ENCODE measurements at places on chromosomes 16 and 17. TPM values are rescaled to one million over a fixed set of nuclear protein-coding genes. Genes with fewer than 3 reads are reported as not detected.
A peak's percentile ranks its signal among the peaks of the same experiment; 100 is the strongest.

Gene GPR179
- 0.56 TPM for total RNA-seq

Gene KRTAP4-5
- not detected for total RNA-seq

Gene E2F4
- 33.4 TPM for total RNA-seq

Gene TOX3
- not detected for total RNA-seq

Gene CCL4
- not detected for total RNA-seq

Gene CCDC154
- 2.0 TPM for total RNA-seq

Gene PYY
- not detected for total RNA-seq

Gene RNF135
- 14.7 TPM for total RNA-seq

Gene YBX2
- 0.57 TPM for total RNA-seq

Gene SOST
- not detected for total RNA-seq

DNA sequence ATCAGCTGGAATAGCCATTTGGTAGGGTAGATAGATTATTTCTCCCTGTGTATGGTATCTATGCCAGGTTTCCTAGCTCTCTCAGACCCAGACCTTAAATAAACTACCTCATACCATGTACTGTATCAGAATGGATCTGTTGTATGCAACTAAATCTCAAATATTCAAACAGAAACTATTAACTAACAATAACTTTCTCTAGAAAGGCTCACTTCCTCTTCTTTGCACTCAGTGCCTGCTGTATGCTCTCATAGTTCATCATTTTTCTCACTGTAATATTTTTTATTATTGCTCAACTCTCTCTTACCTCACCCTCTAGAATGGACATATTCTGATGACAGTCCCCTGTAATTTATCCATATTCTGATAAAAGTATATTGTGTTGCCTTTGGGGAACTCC, 182.4 kb downstream of the TOX3 start:
- no peak for DNase-seq

DNA sequence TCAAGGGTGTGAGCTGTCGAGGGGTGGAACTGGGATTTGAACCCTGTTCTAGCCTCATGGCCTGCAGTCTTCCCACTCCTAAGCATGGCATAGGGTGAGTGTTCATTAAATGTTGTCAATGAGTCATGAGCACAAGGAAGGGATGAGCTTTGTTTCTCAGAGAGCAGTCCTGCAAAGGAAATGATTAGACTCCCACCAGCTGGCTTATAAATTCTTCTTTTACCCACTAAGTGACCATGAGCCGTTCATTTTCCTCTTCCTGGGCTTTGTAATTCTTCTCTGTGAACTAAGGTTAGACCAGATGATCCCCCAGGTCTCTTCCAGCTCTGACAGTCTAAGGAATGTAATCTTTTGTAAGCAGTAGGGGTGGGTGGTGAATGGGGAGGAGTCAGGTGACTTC, 47.9 kb upstream of the HNF1B start:
- DNase-seq, result no peak

- no peak for DNase-seq
These were observed 9.8 kb downstream of the SLC38A10 start for GRCh38 chr17:81285179-81285878.

DNA sequence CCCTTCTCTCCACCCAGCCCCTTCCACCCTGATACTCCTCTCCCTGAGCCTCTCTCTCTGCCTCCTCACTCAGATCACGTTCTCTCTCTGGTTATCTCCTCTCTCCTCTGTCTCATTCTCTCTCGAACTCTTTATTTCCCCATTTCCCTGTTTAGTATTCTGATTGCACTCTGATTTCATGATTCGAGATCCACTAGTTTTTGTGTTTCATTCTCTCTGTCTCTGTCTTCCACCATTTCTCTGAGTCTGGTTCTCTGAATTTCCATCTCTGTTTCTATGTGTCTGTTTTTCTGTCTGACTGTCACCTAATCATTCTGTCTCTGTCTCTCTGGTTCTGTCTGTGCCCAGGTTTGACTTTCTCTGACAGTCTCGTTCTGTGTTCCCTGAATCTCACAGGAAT, 2.0 kb downstream of the SEZ6L2 start:
- no peak for DNase-seq

GRCh38 chr17:6641247-6641863, 495 bp downstream of the TXNDC17 start:
- no peak for DNase-seq

DNA sequence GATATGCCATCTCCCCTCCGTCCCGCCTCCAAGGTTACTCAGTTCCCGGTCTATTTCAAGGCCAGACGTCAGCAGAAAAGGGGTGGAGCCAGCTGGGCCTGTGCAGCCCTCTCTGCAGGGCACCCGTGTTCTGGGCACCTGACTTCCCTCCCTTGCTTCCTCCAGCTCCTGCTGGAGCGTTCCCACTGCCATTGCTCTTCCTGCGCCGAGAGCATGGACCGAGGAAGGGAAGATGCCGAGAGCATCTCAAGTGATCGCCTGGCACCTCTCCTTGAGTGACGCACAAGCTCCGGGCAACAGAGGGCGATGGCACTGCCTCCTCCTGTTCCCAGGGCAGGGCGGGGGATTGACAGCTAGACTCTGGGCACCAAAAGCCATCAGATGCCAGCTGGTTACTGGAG, 29.4 kb upstream of the NAT9 start:
- DNase-seq, result no peak

- DNase-seq, result peak; percentile 87
These were observed 4.2 kb downstream of the HAS3 start for GRCh38 chr16:69109486-69110270.

DNA sequence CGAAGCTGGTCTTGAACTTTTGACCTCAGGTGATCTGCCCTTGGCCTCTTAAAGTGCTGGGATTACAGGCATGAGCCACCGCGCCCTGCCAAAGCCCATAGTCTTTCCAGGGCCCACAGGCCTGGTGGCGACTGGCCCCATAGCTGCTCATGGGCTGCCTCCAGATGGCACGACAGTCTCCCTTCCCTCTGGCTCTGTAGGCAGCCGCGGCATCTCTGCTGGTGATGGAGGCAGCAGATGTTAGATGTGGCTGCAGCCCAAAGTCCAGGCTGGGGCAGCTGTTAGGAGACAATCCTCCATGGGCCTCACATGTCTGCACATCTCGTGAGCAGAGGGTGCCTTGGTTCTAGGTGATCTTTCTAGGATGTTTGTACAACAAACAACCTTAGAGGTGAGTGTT, 69.7 kb upstream of the DNAJA2 start:
- DNase-seq, result no peak

GRCh38 chr16:11315510-11315909, 29.7 kb upstream of the RMI2 start:
- no peak for DNase-seq

DNA sequence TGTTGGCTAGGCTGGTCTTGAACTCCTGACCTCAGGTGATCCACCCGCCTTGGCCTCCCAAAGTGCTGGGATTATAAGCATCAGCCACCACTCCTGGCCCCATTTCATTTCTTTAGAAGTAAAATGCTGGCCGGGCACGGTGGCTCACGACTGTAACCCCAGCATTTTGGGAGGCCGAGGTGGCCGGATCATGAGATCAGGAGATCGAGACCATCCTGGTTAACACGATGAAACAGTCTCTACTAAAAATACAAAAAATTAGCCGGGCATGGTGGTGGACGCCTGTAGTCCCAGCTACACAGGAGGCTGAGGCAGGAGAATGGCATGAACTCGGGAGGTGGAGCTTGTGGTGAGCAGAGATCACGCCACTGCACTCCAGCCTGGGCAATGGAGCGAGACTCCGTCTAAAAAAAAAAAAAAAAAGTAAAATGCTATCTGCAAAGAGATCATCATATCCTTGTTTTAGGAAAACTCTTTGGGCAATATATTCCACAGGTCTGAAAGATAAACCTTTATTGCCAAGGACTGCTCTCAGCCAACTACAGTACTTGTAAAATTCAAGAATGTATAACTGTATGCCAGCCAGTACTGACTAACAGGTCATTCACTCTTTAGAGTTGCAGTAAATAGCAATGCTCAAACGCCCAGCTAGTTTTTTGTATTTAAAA, 3.8 kb downstream of the GJC1 start:
- no peak for DNase-seq

- DNase-seq, result no peak
These were observed 1.2 kb downstream of the WNT3 start for GRCh38 chr17:46817151-46817900.

- DNase-seq, result no peak
These were observed 177.4 kb downstream of the FTO start for GRCh38 chr16:53881371-53881770.

GRCh38 chr16:66155933-66156332, 210.6 kb upstream of the CDH5 start:
- DNase-seq, result no peak

DNA sequence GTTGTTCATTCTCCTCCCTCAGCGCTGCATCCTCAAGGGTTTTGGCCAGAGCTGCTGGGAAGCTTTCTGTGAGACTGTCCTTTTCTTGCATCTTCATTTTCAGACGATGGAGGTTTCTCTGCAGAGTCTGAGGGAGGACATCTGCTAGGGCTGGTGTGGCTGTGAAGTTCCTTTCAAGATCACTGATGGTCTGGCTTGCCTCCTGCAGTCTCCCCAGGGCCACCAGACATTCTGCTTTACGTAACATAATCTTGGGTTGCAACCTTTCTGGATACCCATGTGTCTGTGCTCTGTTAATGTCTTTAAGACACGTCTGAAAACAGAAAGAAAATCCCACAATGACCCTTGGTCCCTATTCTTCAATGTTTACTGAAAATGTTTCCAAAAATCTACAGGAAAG, 29.0 kb downstream of the SMYD4 start:
- peak; percentile 2 for DNase-seq

DNA sequence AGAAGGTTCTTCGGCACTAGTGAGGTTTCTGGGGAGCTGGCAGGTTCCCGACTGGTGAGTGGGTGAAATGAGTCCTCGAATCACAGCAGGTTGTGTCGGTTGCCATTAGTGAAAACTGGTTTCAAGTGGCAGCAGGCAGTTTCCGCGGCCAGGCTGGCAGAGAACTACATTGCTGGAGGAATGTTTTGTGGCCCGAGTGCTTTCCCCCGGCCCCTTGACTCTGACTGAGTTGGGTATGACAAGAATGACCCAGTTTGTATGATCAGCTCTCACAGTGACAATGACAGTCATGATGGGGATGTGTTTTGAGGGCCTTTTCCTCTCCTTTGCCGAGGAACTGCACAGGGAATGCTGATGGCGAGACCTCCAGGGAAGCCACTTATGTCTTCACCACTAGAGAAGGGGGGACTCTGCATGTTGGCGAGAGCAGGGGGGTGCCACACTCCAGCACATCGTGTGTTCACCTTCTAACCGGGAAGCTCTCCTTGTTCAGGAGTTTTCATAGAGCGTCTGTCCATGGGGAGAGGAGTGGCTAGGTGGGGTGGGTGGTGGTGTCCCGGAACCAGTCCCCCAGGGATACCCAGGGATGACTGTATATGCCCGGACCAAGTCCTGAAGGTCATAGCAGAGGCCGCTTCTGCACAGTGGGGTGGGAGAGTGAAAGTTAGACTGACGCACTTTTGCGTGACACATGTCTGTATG, 206.0 kb upstream of the CHMP6 start:
- no peak for DNase-seq

DNA sequence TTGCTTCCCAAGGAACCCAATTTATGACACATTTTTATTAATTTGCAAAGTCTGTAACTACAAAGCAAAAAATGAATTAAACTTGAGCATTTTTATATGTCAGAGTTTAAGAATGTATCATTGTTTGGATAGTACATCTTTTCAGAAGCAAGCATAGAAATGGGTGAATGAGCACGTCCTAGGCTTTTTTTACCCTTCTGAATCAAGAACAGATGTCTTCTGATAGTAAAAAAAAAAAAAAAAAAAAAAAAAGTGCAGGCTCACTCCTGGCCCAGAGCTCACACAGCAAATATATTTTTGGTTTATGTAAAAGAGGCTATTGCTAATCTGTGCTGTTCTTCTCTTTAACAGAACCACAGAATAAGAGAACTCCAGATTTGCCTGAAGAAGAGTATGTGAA, 6.3 kb downstream of the TERF2IP start:
- DNase-seq, result no peak

DNA sequence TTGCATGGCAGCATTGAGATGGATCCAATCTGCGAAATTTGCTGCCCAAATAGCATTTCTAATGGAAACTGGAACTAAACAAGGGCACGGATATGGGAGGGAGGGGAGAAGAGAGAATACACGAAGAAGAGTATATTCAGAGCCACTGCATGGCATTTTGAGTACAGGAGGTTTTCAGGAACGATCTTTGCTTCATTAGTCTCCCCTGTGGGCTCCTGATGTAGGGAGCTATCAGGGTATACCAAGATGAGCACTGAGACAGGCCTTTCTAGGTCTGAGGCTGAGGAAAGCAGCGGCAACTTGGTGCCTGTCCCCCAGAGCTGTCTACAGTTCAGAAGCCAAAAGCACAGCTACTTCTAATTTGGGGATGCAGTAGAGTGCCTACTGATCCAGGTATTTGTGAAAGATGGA, 257.7 kb upstream of the PMFBP1 start:
- DNase-seq, result no peak

DNA sequence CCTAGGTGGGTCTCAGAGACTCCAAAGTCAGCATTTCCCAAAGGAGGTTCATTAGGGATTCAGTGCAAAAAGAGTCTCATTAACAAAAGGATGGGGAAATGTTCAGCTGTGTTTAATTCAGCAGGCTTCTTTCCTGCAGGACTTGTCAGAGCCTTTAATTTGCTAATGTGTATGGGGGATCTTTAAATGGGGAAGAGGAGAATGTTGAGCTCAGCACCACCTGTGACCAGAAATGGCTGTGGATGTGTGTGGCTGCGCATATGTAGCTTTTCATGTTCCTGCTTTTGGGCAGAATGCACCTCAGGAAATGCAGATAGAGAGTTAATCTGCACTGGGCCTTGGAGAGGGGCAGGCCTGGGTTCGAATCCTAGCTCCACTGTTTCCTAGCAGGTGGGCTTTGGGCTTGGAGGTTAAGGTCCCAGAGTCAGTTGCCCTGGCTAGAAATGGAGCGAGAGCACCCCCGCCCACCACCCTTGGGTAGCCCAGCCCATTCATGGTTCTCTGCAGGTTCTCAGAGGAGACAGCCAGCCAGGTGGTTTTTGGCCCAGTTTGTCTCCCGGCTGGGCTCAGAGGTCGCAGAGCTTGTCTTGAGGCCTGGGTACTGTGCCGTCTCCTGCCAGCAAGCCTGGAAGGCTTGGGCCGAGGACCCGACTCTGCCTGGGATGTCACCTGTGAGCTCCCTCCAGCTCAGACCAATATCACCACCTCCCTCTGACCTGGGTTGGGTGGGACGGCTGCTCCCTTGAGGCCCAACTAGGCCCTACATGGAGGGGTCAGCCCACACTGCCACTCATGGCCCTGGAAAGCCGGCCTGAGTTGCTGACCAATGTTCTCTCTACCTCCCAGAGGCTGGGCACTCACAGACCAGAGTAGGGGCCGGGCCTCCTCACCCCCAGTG, 9.3 kb downstream of the ADCY7 start:
- peak; percentile 86 for DNase-seq

DNA sequence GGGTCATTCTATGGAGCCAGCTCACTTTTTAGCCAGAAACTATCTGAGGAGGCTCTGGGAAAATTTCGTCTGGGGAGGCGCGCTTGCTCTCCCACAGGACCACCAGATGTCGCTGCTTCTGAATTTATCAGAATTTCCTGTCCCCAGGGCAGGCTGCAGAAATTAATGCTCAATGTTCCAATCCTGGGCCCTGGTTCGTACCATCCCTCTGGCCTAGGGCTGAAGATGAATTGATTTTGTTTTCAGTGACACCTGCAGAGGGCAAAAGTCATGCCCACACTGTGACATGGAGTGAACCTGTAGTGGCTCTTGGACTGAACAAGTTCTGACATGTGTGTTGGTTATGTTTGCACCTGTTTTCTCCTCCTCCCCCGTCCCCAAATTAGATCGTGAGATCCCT, 482.6 kb downstream of the NPIPA7 start:
- DNase-seq, result no peak

GRCh38 chr16:31458073-31458843, 1.0 kb upstream of the ARMC5 start:
- peak; percentile 92 for DNase-seq

GRCh38 chr17:48373883-48374282, 56.1 kb downstream of the SKAP1 start:
- DNase-seq, result no peak

GRCh38 chr17:7074931-7075330, 5.1 kb downstream of the CLEC10A start:
- peak; percentile 72 for DNase-seq

All from chondrocyte (in vitro differentiated cells).